ENCODE measurements at places on chromosomes 13 and 19.

GRCh38 chr19:18351544-18351943 lies 11.1 kb downstream of the PGPEP1 start:
- no peak for DNase-seq

- DNase-seq, result no peak
Observed at GRCh38 chr19:53898636-53899341, 10.3 kb upstream of the CACNG7 start.

GRCh38 chr13:42279080-42279479 lies 7.1 kb downstream of the AKAP11 start:
- peak; percentile 21 for DNase-seq

- DNase-seq, result no peak
Observed at GRCh38 chr13:85367887-85368286, 431.3 kb downstream of the SLITRK6 start.

- no peak for DNase-seq
Observed at GRCh38 chr13:45004096-45004495, 14.8 kb downstream of the GPALPP1 start.

- no peak for DNase-seq
Observed at GRCh38 chr19:23437901-23438300, 42.6 kb upstream of the ZNF91 start.

DNA sequence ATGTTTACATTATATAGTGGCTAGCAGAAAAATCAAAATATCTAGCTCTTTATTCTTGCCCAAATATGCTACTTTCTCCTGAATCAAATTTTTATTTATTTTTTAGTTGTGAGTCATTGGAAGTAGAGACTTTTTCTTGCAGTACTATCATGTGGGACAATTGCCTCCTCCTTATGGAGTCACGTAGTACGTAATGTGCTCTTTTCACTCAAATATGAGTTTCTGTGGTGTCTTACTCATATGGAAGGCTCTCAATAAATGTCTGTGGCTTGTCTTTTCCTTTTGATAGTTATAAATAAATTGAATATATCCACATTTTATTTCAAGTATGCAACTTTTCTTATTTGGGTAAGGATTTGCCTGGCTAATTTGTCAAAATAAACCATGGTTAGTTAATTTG lies 1411.0 kb upstream of the SLC10A2 start:
- DNase-seq, result no peak

- DNase-seq, result no peak
Observed at GRCh38 chr19:29625186-29625651, 19.1 kb downstream of the POP4 start.

DNA sequence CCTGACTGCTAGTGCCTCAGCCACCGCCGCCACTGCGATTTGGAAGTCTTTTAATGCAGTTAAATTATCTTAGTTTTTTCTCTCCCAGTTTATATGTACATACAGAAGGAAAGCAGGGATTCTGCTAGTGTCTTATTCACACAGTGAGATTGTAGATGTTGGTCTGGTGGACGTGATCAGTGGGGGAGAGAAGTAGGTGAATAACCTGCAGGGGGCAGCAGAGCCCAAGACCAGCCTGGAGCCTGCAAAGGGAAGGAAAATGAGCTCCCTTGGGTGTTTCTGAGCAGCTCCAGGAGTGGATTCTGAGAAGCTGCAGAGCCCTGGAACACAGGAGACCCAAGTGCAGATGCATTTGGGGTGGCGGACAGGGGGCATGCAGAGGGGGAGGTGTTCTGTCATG lies 26.3 kb downstream of the ZNF844 start:
- DNase-seq, result peak; percentile 47

DNA sequence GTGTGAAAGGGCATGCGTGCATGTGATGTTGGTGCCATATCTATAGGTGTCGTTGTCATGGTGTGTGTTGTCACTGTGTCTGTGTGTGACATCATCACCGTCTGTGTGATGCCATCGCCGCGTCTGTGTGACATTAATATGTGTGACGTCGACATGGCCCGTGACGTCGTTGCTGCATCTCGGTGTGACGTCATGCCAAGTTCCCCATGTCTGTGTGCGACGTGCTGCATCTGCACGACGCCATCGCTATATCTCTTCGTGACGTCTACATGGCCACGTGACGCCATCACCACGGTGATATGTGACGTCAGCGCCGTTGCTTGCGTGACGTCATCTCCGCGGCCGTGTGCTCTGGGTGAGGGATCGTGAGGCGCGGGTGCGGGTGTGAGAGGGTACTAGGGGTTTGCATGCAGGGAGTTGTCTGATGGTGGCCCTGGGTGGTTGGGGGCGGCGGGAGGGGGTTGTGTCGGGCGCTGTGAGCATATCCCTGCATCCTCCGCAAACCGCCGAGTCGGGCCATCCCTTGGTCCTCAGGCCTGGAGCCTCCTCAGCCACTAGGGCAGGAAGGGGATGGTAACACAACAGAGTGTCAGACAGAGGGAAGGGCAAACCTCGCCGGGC lies 14.6 kb downstream of the GTPBP3 start:
- DNase-seq, result no peak

DNA sequence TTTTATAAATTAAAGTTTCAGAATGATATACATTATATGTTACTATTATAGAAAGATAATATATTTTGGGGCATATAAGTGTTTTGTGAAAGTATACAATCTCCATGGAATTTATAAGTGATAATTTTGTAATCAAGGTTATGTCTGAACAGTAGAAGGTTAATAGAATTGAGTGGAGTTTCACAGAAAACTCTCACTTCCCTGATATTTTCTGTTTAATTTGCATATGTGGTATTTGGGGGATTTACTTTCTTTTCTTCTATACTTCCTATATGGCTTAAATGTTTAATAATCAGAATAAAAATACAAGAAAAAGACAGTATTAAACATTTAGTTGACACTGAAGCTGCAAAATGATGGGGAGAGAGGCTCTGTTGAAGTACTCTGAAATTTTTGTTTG lies 848.5 kb downstream of the DACH1 start:
- no peak for DNase-seq

- DNase-seq, result no peak
Observed at GRCh38 chr13:109403012-109403421, 383.4 kb downstream of the IRS2 start.

DNA sequence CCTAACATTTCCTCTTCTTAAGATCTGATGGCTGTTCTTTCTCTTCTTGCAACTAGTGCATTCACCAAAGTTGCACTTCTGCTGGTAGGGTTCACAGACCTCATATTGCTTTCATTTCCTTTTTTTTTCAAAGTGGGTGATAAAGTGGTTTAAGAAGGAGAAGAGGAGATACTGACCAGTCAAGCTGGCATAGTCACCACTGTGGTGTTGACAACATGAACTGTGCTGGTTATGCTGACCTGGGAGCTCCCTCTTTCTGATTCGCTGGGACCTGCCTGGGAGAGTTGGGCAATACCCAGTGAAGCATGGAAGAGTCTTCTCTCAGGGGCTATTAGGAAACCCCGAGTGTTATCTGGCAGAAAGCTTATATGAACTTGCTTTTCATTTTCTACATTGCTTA lies 222.9 kb downstream of the SLITRK5 start:
- DNase-seq, result no peak

GRCh38 chr13:28636069-28636468 lies 22.9 kb upstream of the POMP start:
- DNase-seq, result no peak

DNA sequence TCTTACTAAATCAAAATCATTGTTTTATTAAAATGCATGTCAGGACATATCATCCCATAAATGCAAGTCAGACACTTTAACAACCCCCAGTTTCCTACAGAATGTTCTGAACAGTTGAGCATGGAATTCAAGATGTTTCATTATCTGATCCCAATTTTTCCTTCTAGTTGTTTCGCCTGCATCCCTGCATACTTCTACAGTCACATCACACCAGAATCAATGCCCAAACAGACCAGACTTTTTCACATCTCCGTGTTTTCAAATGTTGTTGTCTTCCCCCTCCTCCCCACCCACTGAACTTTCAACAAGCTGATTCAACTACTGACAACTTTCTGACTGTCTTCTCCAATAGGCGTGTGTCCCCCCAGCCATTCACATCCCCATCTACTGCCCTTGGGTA lies 48.6 kb downstream of the LHFPL6 start:
- DNase-seq, result no peak

DNA sequence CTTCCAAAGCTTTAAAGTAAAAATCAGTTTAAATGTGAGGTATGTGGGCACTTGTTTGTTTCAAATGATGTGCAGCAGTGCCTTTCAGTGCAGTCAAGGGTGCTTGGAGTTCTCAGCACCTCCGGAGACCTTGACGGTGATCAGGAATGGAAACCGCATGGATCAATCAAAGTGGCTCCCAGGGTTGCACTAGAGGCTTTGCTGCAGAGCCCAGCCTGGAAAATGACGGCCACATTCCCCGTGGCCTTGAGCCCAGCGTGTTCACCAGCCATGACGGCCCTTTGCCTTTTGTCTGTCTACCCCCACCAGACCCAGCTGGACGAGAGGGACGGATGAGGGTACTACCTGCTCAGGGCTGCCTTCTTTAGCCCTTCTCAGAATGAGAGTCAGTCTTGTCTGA lies 320.0 kb downstream of the TEX29 start:
- no peak for DNase-seq

- DNase-seq, result no peak
Observed at GRCh38 chr13:95207769-95208366, 93.4 kb downstream of the ABCC4 start.

- peak; percentile 32 for DNase-seq
Observed at GRCh38 chr19:49879243-49879963, 1.9 kb downstream of the TBC1D17 start.

- peak; percentile 15 for DNase-seq
Observed at GRCh38 chr13:94710881-94711560, 1.3 kb downstream of the SOX21 start.

DNA sequence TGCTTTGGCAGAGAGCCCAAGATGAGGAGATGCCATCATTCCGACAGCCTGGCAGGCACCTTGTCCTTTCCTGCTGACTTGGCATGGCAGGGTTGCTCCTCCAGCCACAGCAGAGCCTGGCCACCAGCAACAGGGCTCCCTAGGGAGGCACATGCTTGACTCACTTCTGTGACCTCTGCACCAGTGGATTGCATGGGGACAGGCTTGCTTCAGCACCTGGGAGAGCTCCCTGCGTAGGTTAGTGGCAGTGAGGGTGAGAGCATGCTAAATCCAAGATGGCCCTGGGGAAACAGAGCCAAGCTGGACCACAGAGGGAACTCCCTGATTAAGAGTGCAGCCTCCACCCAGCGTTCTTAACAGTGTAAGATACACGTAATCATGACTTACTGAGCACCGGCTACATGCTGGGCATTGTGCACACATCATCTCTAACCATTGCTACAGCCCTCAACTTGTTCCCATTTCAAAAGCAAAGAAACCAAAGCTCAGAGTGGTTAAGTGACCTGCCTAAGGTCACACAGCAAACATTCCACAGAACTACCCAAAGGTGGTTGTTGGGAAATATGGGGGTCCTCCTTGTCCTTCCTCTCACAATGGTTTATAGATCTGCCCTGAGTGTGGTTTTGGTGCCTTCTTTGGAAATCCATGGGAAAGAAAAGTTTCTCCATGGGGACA lies 116.6 kb upstream of the UQCRFS1 start:
- DNase-seq, result no peak

DNA sequence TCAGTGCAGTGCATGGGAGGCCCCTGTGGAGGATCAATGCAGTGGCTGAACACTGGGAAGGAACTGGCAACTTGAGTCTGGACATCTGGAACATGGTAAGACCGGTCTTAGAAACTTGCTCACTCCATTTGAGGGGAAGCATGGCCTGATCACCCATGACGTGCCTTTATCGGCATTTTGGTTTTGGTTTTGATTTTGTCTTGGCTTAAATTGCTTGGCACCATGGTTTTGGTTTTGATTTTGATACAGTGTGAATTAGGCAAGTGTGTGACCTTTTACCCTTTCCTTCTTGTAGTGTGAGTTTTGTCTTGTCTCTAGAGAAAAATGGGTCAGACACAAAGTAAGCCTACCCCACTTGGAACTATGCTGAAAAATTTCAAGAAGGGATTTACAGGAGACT lies 77.3 kb downstream of the ZNF486 start:
- DNase-seq, result no peak

DNA sequence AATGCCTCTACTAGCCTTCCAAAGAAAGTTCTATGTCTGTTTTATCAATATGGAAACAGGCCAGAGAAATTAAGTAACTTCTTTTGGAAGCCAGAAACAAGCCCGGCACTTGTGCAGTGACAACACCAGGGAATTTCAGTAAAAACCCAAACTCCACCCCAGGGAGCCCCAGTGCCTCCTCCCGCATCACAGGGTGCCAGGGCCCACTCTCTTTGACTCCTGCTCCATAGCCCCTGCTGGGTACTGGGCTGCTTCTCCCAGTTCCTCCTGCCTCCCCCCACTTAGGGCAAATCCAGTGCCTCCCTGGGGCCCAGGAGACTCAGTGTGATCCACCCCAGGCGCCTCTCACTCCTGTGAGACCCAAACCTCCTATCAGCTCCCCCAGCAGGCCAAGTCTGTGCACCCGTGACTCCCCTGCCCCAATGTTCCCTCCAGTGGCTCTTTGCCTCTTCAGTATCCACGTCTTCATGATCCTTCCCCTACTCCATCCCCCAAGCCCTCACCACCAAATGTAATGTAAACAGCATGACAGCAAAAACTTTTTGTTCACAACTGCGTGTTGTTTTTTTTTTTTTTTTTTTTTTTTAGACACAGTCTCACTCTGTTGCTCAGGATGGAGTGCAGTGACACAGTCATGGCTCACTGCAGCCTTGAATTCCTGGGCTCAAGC lies 2.3 kb upstream of the FFAR3 start:
- DNase-seq, result no peak

DNA sequence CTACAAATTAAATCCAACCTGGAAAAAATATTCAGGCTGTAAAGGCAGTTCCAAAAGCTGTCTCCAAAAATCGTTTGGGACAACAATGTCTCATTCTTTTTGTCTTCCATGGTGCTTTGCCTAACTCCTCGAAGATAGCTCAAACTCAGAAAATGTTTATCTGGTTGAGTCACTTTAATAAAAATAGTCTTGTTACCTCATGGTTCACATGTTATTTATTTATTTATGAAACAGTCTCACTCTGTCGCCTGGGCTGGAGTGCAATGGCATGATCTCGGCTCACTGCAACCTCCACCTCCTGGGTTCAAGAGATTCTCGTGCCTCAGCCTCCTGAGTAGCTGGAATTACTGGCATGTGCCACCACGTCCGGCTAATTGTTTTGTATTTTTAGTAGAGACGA lies 4.9 kb upstream of the BRD4 start:
- no peak for DNase-seq

DNA sequence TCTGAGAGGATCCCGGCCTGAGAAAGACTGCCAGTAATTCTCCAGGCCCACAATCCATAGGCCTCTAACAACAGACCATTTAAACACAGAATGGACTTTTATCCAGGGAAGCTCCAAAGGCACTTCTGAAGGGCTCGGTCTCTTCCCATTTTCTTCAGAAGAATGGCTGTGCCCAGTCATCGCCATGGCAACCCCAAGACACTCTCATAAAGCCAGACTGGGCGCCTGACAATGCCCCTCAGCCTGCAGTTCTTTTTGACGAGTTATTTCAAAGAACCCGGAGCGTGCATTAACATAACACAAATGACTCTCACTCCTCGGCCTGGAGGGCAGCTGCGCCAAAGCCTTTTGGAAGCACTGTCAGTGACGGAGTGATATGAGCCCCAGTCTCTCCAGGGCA lies 61.0 kb downstream of the RASA3 start:
- no peak for DNase-seq

Measured in activated CD4-positive, alpha-beta T cell treated with anti-CD3 and anti-CD28 coated beads, Interleukin-2, Interleukin-4, amounts not matched to agents 100 ng/mL and 50 ng/mL, durations not matched to agents 16 hours and 8 hours (primary cell).